ENCODE measurements at places on chromosomes 13 and 19.

DNA sequence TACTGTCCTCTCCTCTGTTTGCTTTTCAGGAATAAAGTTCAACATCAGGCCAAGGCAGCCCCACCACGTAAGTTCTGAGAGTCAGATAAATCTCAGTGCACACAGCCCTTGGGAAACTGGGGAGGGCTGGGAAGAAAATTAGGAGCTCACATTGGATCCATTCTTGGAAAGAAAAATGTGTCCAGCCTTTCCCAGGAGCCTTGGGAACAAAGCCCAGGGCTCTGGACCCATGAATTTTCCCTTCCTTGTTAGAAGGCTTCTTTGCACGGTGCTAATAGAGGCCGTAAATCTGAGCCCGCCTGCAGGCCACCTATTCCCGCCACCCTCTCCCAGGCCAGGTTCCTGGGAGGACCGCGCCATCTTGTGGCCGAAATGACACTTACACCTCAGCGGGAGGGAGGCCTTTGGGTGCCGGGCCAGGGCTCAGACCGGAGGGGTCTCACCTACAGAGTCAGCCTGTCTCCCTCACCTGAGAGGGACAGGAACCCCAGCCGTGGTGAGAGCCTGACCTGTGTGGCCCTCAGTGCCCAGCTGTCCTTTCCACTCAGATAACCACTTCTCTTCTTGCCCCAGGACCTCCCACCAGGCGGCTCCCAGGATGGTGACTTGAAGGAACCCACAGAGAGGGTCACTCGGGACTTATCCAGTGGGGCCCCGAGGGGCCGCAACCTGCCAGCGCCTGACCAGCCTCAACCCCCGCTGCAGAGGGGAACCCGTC lies 25.1 kb upstream of the KCTD15 start:
- DNase-seq = peak; percentile 54

GRCh38 chr19:34353546-34353945 lies 11.4 kb upstream of the GPI start:
- no peak for DNase-seq

DNA sequence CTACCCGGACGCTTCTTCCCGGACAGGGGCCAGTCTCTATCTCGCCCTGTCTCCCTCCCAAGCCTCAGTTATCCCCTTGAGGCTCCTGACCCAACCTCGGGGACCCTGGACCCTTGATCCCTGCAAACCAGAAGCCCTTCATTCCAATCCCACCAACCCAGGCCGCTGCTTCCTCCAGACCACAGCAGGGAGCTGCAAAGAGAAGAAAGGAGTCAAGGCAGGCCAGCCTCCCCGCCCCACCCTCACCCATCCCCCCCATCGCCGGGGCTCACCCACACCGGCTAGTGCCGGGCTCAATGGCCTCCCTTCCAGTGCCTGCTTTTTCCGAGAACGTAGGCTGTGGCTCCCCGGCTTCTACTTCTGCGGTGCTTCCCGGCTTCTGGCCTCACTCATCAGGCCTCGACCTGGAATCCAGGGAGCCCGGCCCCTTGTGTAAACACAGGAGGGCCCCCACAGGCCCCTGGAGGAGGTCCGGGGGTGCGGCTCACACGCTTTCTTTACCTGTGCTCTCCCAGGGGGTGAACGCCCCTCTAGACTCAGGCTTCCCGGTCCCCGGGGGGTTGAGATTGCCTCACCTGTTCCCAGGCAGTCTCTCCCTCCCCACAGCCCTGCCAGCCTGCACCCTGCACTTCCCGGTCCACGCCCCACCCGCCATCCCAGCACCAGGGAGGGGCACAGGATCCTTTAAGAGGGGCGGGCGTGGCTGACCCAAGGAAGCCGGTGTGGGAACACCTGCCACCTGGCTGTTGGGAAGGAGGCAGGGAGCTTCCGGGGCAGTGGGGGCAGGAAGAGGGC lies at the start of gene FAM83E:
Gene FAM83E (minus strand): TSS at position 641 of the 795 bp plus-strand sequence. CDS start 1,704 bp downstream, outside the sequence.
- no peak for DNase-seq

- no peak for DNase-seq
Observed at GRCh38 chr19:29564574-29565005, 38.8 kb downstream of the VSTM2B start.

DNA sequence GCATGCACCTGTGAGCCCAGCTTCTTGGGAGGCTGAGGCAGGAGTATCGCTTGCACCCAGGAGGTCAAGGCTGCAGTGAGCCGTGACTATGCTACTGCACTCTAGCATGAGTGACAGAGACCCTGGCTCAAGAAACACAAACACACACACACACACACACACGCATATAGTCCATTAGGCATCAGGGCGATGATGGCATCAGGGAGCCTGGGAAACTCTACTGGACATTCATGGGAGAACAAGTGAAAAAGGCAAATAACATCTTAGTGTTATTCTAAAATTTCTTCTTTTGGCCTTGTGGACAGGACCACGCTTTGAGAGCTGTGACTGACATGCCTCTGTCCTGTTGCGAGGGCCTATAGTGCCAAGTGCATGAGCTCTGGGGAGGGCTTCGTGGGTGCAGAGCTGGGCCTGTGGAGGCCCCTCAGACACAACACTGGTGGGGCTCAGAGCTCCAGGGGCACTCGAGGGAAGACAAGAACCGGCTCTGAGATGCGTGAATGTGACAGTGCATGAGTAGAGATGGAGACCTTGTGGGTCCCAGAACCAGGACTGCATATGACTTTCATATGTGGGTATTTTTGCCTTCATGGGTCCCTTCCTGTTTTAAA lies 8.0 kb upstream of the USF2 start:
- no peak for DNase-seq

GRCh38 chr19:10655457-10656312 lies 1.5 kb downstream of the ILF3 start:
- DNase-seq = no peak
